ENCODE measurements at places on chromosomes 2 and 18.
A peak's percentile ranks its signal among the peaks of the same experiment; 100 is the strongest.

GRCh38 chr2:40120026-40120425 lies 331.9 kb downstream of the SLC8A1 start:
- no peak for DNase-seq

- DNase-seq = no peak
Observed at GRCh38 chr2:24730481-24730880, 62.7 kb downstream of the PTRHD1 start.

GRCh38 chr2:196380575-196380974 lies 209.2 kb upstream of the STK17B start:
- DNase-seq = no peak

DNA sequence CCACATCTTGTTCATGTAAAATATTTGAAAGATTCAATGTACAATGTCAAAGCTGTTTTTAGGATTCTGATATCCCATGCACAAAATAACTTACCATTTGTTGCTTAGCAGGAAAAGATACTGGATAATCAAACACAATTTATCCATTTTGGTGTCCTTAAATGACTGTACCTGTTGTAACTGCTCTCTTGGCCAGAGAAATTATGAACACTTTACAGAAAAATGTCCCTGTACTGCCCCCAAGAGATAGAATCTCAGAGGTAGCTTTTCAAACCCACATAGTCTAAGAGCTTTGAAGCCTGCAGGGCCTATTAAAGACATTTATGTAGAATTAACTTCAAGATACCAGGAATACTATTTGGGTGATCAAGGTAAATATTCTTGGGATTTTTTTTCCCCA lies 12.2 kb upstream of the ME2 start:
- DNase-seq = peak; percentile 46

- no peak for DNase-seq
Observed at GRCh38 chr18:50154420-50154819, 40.5 kb downstream of the MYO5B start.

- DNase-seq = no peak
Observed at GRCh38 chr2:100054426-100054825, 88.0 kb downstream of the AFF3 start.

GRCh38 chr2:99552529-99552928 lies 62.7 kb upstream of the REV1 start:
- DNase-seq = no peak

Measured in suppressor macrophage treated with lipopolysaccharide for 4 hours (primary cell).